ENCODE measurements at places on chromosomes 1 and 21.

DNA sequence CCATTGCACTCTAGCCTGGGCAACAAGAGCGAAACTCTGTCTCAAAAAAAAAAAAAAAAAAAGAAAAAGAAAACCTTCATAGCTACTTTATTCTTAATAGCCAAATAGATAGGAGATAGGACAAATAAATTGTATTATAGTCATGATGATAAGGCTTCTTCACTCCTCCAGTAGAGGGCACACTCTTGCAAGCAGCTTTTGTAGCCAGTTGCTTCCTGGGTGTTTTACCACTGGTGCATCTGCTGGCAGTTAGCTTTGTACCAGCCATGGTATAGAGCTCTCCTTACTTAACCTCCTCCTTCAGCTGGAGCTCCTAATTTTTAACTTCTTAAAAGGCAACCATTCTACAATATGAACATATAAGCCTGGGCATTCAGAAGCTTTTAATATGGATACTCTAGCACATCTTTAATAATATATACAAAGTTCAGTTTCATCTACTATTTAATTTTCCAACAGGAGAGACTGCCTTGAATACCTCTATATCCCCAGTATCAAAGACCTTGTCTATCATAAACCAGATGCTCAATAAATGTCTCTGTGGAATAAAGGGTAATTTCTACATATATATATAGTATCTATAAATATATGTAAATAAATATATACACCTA is 35.8 kb downstream of the EVI5 start:
- peak; percentile 37 for DNase-seq

DNA sequence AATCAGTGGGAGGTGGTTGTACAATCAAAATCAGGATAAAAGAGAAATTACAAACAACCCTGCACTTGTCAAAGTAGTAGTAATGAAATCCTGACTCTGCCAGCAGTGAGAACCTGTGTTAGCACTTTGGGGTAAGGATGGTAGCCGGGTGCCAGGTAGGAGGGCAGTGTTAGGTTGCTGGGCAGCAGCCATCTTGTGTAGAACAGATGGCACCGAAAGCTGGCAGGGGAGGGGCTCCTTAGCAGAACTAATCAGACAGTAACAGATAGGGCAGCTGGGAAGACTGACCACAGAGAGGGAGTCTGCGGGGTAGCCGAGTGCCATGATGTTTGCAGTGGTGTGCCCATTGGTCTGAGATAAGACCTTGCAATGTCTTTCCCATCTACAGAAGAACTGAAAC is 137.3 kb downstream of the SDCCAG8 start:
- no peak for DNase-seq

- DNase-seq: no peak
Observed at GRCh38 chr1:80593197-80593596, 1207.5 kb upstream of the ADGRL2 start.

DNA sequence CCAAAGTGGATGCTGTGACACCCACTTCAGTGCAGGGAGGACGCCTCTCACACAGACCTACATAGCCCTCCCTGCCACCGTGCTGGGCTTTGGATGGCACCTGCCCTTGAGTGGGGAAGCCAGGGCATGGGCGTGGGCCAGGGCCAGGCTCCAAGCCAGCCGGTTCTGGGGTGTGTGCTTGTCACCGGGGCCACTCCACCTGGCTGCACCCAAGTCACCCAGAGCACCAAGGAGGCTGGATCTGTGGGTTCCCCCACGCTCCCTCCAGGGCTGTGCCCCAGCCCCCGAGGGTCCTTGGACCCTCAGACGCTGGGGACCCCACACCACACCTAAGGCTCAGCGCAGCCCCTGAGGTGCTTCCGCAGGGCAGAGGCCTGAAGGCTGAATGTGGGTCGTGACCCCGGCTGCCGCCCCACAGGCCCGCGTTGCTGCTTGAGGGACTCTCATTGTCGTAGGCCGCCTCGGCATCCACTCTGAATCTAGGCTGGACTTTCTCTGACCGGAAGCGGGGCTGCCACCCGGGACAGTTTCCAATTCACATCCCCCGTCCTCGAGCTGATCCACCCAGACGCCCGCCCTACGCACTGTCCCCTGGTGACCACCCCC is 1.5 kb downstream of the MXRA8 start:
- DNase-seq: no peak

- peak; percentile 45 for DNase-seq
Observed at GRCh38 chr21:17612565-17613241, at the start of gene BTG3. BTG3 (minus strand) TSS chr21:17612901; CDS start chr21:17609144, 3,757 bp downstream.

DNA sequence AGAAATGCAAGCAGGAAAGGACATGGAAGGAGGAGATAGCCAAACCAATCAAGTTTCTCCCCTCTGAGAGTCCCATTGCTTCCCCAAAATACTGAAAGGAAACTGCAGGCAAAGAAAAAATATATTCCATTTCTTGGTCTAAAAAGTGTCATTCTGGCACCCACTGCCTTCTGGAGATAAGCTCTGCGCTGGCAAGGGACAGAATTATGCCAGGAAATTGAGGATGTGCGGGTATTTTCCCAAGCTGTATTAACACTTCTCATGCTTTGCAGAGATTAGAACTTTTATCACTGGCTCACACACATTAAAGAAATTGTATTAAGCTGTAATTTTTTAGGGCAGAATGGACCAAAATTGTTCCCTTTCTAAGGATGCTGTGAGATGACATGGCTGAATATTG is 381.2 kb upstream of the DUSP10 start:
- no peak for DNase-seq

- no peak for DNase-seq
Observed at GRCh38 chr1:94731891-94732290, 88.3 kb upstream of the SLC44A3 start.

DNA sequence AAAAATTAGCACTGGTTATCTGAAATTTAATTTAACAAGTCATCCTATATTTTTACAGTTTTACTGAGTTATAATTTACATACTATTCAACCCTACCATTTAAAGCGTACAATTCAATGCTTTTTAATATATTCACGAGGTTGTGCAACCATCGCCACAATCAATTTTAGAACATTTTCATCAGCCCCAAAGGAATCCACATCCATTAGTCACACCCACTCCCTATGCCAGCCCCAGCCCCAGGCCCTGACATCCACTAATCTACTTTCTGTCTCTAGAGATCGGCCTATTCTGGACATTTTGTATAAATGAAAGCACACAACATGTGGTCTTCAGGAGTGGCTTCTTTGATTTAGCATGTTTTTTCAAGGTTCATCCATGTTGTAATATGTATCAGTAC is 134.7 kb downstream of the PSMG1 start:
- DNase-seq: no peak

GRCh38 chr1:182680901-182681567 is 3.4 kb downstream of the RGS8 start:
- no peak for DNase-seq

- no peak for DNase-seq
Observed at GRCh38 chr1:4937876-4938534, 283.6 kb downstream of the AJAP1 start.

GRCh38 chr1:206924592-206925105 is 2.9 kb upstream of the FCMR start:
- no peak for DNase-seq

DNA sequence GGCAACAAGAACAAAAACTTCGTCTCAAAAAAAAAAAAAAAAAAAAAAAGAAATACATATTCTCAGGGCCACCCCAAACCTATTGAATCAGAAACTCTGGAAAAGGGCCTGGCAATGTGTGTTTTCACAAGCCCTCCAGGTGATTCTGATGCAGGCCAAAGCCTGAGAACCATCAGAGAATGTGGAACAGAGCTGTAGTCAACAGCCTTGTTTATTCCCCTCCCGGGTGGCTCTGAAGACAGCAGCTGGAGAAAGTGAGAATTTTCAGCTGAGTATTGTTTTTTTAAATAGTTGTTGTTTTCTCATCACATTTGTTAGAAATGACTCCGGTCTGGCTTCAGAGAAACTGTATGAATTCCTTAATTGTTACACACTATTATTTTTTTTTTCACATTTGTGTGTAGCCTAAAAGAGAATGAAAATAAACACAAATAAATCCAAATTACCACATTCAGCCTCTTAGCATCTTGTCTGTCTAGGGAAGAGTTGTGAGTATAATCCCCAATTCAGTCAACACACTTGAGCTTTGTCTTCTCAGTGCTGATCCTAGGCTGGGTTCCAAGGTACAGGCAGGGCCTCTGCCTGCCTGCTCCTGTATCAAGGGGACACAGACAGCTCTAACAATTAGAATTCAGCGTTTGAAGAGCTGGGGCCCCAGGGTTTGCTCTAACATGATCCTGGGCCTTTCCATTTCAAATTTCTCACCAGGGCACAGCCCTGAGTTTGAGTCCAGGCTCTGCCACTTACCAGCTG is 6.6 kb upstream of the AZIN2 start:
- DNase-seq: no peak

DNA sequence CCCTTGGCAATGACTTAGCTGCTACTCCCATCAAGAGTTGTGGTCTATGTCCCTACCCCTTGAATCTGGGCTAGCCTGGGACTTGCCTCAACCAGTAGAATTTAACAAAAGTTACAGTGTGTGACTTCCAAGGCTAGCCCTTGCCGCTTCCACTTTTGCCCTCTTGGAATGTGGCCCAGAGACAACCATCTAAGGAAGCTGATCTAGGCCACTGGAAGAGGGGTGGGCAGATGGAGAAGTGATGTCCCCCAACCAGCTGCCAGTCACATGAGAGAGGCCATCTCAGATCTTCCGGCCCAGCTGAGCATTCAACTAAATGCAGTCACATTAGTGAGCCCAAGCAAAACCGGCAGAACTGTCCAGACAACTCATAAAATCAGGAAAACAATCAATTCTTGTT is 115.1 kb downstream of the TOMM20 start:
- DNase-seq: no peak

DNA sequence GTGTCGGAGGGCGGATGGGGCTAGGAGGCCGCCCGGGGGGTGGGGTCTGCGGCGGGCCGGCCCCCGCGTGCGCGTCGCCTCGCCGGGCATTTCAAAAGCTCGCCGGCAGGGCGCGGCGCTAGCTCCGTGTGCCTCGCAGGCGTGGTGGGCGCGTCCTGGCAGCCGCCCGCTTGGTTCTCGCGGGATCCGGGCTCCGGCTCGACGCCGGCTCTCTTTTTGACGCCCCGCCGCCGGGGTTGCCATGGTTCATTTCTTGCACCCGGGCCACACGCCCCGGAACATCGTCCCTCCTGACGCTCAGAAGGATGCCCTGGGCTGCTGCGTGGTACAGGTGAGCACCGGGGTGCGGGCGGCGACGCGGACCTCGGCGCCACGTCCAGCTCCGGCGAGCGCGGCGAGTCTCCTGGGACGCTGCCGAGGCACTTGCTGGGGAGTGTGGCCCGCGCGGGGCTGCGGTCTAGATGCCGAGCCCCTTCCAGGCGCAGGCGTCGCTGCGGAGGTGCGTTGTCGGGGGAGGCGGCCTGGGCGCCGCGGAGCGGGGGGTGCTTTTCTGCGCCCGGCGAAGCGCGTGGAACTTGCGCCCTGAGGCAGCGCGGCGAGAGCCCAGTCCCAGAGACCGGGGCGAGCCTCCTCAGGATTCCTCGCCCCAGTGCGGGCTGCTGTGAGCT is at the start of gene ZYG11A:
Gene ZYG11A, plus strand, starts transcription at position 118 of the 668 bp plus-strand sequence. Its CDS starts 124 bp downstream, at position 242.
- peak; percentile 89 for DNase-seq

Data from NCI-H1930 (cell line).